ENCODE measurements at places on chromosomes 7 and 10.

DNA sequence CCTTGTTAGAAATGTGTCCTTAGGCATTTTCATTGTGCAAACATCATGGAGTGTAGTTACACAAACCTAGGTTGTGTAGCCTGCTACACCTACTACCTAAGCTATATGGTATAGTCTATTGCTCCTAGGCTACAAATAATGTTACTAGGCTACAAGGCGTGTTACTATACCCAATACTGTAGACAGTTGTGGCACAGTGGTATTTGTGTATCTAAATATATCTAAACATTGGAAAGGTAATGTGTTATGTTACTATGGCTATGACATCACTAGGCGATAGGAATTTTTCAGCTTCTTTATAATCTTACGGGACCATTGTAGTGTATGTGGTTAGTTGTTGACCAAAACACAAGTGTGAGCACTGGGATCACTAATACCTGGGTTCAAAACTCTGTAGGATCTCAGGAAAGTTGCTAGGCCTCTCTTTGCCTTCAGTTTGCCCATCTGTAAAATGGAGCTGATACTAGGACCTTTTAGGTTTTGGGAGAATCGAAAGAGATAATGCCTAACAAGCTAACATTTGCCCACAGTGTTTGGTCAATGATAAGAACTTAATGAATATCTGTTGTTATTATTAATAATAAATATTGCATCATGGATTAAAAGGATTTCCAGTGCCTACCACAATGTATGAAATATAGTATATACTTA is 2.7 kb downstream of the BICC1 start:
- no peak for DNase-seq

DNA sequence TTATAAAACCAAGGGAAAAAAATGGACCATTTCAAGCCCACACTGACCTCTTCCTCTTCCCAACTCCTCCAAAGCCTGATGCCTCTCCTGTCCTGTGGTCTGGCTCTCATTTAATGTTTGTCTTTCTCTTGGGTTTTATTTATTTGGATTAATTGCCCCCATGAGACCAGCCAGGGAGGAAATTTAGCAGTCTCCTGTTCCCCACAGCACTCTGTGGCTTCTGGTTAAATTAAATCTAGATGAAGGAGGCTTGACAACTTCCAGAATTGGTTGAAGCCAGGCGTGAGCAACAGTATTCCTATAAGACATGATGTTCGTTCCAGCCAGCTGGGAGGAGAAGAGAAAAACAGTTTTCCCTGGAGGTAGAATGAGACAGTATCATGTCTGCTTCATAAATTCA is 15.1 kb upstream of the PRLHR start:
- no peak for DNase-seq

GRCh38 chr10:76902949-76903348 is 734.7 kb downstream of the KCNMA1 start:
- no peak for DNase-seq

GRCh38 chr7:135257790-135258189 is 24.2 kb downstream of the STRA8 start:
- no peak for DNase-seq

- DNase-seq = no peak
These were observed 8.8 kb downstream of the NODAL start for GRCh38 chr10:70432561-70433263.
